DMS79 treated with DMSO at 0.1 percent for 48 hours (cell line): ENCODE measurements at places on chromosomes 6 and 20.

GRCh38 chr20:55252521-55252920 lies 752.8 kb downstream of the CBLN4 start:
- DNase-seq, result no peak

GRCh38 chr20:54068495-54068894 lies 1.9 kb downstream of the BCAS1 start:
- DNase-seq, result no peak

DNA sequence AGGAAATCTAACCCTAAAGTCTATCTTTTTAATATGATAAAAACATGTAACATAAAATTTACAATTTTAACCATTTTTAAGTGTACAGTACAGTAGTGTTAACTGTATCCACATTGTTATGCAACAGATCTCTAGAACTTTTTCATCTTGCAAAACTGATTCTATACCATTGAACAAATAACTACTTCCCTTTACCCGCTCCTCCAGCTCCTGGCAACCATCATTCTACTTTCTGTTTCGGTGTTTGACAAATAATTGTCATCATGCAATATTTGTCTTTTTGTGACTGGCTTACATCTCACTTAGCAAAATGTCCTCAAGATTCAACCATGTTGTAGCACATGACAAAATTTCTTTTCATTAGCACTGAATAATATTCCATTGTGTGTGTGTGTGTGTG lies 203.2 kb downstream of the SIM1 start:
- DNase-seq, result no peak

- peak; percentile 63 for DNase-seq
Measured at GRCh38 chr6:112231594-112232060, 22.7 kb downstream of the LAMA4 start.

DNA sequence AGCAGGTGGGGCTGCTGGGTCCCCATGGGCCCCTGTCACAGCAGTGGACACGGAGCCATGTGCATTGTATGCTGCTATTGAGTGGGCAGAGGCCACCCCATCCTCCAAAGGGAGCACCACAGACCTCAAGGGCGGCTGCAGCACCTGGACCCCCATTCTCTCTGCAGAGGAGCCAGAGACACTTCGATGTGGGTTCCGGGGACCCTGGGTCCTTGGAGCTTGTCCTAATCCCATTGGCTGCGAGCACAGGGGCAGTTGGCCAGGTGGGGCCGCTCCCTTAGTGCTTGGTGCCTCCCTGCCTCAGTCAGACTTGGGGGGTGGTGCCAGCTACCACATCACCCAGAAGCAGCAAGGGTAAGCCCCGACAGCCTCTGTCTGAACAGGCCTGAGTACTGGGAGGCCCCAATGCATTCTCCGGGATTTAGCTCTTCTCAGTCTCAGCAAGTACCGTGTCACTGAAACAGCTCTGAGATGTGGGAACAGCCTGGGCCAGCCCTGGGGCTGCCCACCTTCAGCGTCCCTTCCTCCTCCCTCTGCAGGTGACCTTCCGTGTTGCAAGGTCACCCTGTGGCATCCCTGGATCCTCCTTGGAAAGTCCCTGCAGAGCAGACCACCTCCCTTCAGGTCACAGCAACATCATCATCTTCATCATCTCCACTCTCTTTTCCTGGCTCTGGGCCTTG lies 73.9 kb downstream of the GINS1 start:
- no peak for DNase-seq

GRCh38 chr6:37546141-37546871 lies 46.6 kb upstream of the CCDC167 start:
- DNase-seq, result no peak

DNA sequence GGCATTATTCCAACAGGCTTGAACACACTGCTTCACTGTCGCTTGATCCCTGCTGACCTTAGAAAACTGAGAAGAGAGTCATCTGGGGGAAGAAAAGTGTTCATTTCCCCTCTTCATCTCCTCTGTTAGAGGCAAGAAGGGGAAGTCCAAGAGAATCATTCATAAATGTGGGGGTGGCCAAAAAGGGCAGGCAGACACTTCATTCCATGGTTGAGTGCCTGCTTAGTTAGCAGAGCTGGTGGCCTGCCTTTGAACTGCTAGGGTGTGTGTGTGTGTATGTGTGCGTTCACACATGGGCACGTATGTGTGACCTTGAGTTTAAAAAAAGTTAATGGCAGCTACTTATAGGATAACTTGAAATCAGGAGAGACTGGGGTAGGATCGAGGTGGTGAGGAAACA lies 39.4 kb upstream of the RFPL4B start:
- no peak for DNase-seq

DNA sequence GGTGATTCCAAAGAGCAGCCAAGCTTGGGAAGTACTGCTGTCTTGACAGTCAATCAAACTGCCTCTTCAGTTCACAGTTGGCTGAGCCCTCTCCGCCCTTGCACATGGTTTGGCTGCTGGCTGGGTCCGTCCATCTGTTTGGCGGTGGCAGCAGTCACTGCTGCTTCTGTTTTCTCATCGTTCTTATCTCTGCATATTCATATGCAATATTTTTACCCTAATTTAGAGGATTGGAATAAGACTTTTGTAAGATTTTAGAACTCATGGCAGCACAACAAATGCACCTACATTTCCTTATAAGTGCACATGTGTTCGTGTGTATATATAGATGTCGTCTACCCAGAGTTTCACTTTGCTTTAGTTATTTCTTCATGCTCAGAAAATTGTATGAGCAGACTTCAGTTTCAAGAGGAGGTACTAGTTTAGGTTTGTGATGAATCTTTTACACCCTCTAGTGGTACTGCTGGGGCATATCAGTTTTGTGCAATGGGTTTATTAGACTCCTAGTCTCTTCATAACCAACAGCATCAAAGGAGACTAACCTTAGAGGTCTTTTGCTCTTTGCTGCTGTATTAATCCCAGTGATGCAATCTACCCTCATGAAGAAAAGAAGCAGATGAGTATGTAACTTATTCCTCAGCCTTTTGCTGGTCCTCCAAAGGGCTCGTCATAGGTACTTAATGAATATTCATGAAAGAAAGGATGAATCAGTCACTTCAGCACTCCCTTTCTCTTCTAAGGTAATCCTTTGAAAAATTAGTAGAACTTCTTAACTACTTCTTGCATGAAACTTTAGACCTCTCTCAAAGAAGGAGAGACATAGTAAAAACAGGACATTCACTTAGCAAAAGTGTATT lies 44.3 kb downstream of the KHDC1L start:
- peak; percentile 71 for DNase-seq

DNA sequence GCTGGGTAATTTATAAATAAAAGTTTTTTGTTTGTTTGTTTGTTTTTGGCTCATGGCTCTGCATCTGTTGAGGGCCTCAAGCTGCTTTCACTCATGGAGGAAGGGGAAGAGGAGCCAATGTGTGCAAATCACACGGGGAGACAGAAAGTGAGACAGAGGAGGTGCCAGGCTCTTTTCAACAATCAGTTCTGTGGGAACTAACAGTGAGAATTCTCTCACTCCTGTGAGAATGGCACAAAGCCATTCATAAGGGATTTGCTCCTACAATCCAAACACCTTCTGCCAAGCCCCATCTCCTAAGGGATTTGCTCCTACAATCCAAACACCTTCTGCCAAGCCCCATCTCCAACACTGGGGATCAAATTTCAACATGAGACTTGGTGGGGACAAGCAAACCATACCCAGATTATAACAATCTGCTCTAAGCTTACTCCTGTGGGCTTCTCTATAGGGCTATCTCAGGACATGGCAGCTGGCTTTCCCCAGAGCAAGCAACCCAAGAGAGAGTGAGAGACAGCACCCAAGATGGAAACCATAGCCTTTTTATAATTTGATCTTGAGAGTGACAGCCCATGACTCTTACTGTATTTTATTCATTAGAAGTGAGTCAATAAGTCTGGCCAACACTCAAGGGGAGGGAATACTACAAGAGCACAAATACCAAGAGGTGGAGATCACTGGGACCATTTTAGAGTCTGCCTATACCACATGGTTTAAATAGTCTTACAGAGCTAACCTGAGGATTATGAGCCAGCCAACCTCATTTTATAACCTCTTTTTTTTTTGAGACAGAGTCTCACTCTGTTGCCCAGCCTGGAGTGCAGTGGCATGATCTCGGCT lies 22.8 kb upstream of the LRRC1 start:
- DNase-seq, result no peak

GRCh38 chr6:64985726-64986125 lies 721.3 kb downstream of the EYS start:
- no peak for DNase-seq

- DNase-seq, result no peak
Measured at GRCh38 chr20:36279776-36280175, 26.4 kb upstream of the DLGAP4 start.

- DNase-seq, result no peak
Measured at GRCh38 chr6:50836231-50836630, 17.6 kb downstream of the TFAP2B start.

DNA sequence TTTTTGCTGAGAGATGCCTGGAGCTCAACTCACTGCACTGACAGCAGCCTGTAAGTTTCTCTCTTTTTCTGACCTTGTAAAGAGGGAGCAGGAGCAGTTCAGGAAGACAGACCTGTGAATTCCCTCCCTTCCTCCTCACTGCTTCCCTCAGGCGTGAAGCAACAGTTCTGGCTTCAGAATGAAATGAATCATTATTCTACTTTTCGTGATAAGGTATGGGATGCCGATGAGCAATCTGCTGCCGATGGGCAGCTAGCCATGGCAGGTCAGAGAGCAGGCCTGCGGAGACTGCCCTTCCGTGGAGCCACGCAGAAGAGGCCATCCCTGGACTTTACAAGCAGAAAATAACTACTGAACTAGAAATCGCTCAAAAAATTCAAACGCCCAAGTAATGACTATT lies 426.5 kb upstream of the RNF217 start:
- no peak for DNase-seq

DNA sequence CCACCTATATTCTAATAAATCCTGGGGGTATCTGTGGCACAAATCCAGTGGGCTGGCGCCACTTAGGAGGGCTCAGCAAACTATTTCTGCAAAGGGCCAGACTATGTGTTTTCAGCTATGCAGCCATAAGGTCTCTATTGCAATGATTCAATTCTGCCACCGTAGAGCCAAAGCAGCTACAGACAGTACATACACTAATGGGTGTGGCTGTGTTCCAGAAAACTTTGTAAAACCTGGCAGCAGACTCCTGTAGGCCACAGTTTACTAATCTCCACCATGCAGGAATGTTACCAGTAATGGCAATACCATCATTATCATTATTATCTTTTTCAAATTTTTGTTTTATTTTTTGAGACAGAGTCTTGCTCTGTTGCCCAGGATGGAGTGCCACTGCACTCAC lies 65.7 kb downstream of the SULF2 start:
- DNase-seq, result no peak

DNA sequence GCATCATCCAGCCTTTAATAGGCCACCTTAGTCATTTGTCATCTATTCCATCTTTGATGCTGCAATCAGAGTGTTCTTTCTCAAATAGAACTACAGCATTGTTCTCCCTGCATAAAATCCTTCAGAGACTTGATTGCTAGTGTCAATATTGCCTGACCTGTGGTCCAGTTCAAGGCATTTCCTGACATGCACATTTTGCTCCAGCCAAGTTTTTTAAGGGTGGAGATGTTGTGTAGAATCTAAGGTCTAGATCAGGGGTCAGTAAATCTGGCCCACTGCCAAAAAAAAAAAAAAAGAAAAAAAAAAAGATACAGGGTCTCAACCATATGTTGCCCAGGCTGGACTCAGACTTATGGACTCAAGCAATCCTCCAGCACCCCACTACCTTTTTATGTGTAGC lies 354.4 kb downstream of the FRK start:
- no peak for DNase-seq

DNA sequence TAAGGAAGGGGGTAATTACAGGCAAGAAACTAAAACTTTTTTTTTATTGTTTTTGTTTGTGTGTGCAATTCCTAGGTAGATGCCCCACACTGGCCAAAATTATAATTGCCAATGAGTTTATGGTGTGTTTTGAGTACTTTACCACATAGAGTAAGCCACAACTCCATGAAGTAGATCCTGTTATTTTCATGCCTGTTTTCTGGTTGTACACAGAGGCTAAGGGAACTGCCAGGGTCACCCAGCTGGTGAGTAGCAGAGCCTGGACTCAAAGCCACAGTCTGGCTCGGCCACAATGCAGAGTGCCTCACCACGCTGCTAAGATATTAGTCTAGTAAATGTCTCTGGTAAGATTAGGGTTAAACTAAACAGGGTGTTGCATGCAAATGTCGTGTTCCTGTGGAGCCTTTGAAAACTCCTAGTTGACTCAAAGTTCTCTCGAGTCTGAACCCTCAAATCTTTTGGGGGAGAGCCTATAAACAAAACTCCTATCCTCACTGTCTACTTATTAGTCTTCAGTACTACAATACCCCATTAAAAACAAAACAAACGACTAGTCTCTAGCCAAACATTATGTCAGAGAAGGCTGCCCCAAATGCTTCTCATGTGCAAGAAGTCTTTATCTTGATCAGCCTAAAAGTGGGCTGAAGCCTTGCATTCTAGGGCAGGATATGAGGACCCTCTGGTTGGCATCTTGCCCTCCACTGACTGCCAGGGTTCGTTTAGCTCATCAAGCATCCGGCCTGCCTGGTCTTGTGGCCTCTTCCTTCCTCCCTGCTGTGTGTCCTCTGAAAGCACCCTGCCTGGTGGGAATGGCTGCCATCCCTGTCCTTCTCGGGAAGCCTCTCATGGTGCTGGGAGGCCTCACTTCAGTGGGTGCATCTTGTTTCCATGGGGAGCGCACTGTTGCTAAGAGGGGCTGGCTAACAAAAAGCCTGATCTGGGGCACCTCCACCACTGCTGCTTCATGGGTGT lies 4.2 kb downstream of the DUSP22 start:
- no peak for DNase-seq

- DNase-seq, result no peak
Measured at GRCh38 chr20:40650707-40651106, 38.3 kb downstream of the MAFB start.

- no peak for DNase-seq
Measured at GRCh38 chr6:13248994-13249393, 79.3 kb downstream of the TBC1D7 start.

- peak; percentile 79 for DNase-seq
Measured at GRCh38 chr20:49982346-49983122, at the start of gene SNAI1. Gene SNAI1 (plus strand): TSS chr20:49982980. CDS start chr20:49983060, 80 bp downstream.

GRCh38 chr6:23630726-23631635 lies 495.0 kb upstream of the NRSN1 start:
- no peak for DNase-seq

DNA sequence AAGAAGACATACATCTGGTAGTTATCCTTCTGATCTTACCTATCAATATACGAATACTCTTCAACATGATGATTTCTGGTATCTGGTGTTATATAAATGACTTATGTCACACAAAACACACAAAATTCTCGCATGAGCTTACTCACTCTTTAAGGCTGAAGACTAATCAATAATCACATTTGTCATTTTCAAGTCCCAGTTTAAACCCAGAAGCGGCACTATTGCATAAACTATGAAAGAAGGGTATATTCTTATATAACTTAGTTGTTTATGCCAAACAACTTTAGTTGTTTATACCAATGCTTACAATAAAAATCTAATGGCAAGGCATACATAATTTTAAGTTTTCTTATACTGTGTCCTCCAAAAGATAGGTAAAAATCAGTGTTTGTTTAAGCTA lies 293.1 kb downstream of the GRIK2 start:
- DNase-seq, result no peak

- DNase-seq, result no peak
Measured at GRCh38 chr6:45722876-45723275, 292.8 kb downstream of the CLIC5 start.

- DNase-seq, result no peak
Measured at GRCh38 chr20:32111753-32112152, 2.2 kb downstream of the TM9SF4 start.

GRCh38 chr6:141498977-141499376 lies 633.7 kb upstream of the GJE1 start:
- DNase-seq, result no peak

- peak; percentile 63 for DNase-seq
Measured at GRCh38 chr6:23305325-23305943, 736.1 kb downstream of the HDGFL1 start.

- no peak for DNase-seq
Measured at GRCh38 chr6:89048288-89048923, 32.1 kb upstream of the PNRC1 start.
